ENCODE measurements at places on chromosomes 12 and 14. TPM values are rescaled to one million over a fixed set of nuclear protein-coding genes. Genes with fewer than 3 reads are reported as not detected.

- no peak for DNase-seq
Measured at GRCh38 chr14:91417120-91417982, at the start of gene CCDC88C. Gene CCDC88C (minus strand): TSS chr14:91417820. CDS start chr14:91417690, 130 bp downstream.

TAS2R7 gene
- not detected for polyA plus RNA-seq

DNA sequence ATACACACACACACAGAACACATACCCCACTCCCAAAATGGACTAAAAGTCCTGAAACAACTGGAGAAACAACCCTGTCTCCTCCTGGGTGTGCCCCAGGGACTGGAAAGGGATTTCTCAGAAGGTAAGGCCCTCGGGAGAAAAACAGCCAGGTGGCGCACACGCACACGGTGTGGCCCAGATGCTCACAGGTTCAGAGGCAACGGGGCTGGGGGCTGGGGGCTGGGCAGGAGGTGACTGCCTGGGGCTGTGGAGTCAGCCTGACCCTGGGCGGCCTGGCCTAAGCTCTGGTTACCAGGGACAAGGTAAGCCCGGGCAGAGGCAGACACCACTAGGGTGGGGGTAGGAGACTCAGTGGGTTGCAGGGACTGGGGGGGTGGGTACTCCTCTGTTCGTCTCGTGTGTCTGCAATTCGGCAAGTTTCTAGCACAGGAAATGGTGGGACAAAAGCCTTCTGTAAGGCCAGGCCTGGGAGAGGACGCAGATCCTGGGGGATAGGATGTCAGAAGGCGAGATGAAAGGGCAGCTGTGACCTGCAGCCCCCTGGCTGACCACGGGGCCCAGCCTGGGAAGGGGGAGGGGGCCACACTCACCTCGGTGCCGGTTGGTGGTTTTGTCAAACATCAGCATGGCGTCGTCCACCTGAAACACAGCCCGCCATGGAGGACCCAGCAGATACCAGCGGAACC lies 10.4 kb downstream of the MSI1 start:
- no peak for DNase-seq

GRCh38 chr12:46233423-46233822 lies 35.4 kb downstream of the SLC38A1 start:
- no peak for DNase-seq

DNA sequence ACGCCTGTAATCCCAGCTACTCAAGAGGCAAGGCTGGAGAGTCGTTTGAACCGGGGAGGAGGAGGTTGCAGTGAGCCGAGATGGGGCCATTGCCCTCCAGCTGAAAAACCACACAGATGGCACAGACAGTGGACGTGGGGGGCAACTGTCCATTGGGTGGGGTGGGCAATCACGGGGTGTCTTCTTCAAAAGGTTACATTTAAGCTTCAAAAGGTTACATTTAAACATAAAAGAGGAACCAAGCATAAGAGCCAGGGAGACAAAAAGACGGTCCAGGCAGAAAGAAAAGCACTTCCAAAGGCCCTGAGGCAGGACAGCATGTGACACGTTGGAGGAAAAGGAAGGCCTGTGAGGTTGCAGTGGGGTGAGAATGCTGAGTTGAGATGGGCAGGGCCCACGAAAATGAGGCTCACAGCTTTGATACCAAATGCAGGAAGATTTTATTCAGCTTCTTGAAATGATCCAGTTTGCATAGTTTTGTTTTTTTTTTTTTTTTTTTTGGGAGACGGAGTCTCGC lies 10.7 kb downstream of the SCARB1 start:
- no peak for DNase-seq
